CD4-positive, alpha-beta T cell treated with Interleukin-1 beta for 1 hour (primary cell): ENCODE measurements at places on chromosomes 1 and 21.
A peak's percentile ranks its signal among the peaks of the same experiment; 100 is the strongest.

- no peak for DNase-seq
Measured at GRCh38 chr1:18211764-18212163, 104.2 kb downstream of the IGSF21 start.

DNA sequence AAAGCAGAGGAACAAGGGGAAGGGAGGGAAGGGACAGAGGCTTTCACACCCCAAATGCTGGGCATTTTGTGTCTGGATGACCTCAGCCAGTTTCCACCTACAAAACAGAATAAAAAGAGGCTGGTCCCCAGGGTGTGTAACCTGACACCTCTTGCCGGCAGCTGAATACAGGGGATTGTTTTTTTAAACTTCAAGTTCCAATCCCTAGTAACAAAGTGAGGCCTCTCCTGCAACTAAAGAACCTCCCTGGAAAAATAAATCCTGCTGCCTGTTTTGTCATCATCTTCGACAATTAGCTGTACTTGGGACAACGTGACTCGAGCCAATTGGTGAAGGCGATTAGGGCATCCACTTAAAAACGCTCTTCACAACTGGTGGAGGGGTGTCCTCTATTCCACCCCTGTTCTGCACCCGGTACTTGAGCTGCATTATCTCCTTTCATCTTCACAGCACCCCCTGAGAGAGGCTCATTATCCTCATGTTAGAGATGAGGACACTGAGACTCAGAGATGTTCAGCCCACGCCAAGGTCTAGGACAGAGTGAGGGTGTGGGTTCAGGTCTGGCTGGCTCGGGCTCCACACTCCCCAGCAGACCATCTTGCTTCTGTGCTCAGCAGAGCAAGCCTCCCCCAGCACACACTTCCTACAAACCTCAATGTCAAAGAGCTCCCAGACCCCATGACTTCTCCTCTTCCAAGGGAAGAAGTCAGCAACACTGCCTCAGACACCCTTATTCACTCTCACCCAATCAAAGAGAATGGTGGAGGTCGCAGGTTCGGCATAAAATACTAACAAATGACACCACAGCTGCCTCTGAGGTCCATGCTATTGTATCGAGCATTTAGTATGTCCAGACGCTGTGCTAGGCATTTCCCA, 15.2 kb downstream of the ITPKB start:
- no peak for DNase-seq

GRCh38 chr21:26717146-26717739, 128.0 kb downstream of the ADAMTS1 start:
- DNase-seq: no peak

DNA sequence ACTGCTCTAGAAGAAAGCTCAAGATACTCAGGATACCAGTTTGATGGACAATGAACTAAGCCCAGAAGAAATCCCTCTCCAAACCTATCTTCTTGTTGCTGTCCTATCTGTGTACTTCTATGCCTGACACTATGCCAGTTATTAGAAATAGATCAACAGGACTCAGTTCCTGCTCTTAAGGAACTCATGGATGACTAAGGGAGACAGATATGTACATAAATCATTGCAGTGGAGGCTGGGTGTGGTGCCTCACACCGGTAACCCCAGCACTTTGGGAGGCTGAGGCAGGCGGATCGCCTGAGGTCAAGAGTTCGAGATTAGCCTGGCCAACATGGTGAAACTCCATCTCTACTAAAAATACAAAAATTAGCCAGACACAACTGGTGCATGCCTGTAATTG, 42.4 kb upstream of the AK4 start:
- DNase-seq: no peak

- DNase-seq: no peak
Measured at GRCh38 chr1:168728473-168729404, at the start of gene DPT. DPT (minus strand) TSS chr1:168729206; CDS start chr1:168729174, 32 bp downstream.

- no peak for DNase-seq
Measured at GRCh38 chr1:223156343-223156742, 13.3 kb upstream of the TLR5 start.

DNA sequence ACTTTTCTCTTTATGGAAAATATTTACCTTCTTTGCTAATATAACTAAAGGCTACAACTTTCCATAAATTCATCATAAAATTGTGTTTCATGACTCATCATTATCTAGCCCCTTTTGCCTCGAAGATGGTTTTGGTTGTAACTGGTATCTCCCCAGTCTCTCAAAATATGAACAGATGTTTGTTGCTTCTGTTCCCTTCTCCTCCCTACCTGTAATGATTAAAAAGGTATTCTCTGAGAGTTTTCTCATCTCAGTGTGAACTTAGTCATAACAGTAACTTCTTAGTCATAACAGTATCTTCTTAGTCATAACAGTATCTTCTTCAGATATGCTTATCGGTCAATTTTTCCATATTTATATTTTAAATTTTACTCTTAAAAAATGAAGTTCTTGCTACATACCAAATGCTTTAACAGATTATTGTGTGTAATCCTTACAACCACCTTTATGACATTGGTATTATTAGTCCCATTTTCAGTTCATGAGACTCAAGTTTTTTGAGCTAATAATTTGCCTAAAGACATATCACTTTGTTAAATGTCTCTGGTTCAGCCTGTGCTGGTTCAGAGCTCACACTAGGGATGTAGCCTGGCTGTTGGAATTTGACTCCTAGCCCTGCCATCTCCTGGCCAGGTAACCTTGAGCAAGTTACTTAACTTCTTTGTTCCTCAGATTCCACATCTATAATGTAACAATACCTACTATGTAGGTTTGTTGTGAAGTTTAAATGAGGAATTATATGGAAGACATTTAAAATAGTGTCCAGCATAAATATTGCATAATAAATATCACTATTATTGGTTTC, 32.6 kb downstream of the ATP1B1 start:
- DNase-seq: no peak

DNA sequence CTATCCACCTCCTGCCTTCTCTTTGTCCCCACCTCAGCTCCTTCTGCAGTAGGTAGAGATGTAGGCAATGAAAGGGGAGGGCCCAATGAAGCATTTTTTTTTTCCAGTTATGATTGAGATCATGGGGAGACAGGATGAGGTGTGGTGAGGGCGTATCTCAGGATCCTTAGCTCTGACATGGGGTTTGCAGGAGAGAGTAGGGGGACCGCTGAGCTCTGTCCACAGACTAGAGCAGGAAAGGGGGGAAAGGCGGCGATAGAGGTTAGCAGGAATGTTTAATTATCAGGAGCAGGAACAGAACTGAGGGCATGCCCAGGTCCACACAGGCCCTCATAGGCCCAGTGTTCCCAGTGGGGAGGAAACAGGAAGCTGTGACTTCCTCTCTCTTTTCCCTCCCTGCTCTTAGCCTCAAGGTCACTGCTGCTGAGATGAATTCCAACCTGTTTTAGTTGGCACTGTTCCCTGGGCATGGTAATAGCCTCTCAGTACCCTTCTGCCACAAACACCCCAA, 901 bp upstream of the RXFP4 start:
- no peak for DNase-seq

- peak; percentile 56 for DNase-seq
Measured at GRCh38 chr1:110011527-110012041, 22.8 kb upstream of the STRIP1 start.

DNA sequence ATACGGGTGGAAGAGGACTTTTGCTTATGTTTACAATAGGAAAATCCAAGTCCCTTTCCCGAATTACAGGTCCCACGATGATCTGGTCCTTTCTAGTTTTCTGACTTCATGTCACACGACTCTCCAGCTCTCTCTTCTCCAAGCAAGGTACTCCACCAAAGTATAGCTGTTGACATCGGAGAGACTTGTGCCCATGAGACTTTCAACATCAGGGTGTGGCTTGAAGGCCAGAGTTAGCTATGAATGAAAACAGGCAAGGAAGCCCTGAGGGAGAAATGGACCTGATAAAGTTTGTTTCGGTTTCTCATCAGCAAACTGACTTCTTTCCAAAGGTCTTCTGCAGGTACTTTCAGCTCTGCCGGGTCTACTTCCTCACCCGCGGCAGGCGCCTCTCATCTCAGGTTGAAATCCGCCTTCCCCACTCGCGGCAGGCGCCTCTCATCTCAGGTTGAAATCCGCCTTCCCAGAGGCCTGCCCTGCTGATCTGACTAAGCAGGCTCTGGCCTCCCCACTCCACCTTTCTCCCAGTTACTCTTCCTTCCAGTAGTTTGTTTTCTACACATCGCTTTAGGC, 2.1 kb upstream of the PER3 start:
- peak; percentile 6 for DNase-seq

- no peak for DNase-seq
Measured at GRCh38 chr1:19452221-19452663, 33.1 kb downstream of the CAPZB start.

DNA sequence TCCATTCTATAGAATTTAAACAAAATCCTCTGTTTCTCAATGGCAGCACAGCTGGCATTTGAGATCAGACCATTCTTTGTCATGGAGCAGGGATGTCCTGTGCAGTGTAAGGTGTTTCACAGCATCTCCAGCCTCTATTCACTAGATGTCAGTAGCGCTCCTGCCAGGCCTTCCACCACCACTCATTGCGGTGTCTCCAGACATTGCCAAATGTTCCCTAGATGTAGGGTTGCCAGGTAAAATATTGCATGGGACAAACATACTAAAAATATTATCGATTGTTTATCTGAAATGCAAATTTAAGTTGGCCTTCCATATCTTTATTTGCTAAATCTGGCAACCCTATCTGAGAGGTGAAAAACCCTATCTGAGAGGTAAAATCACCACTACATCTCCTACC, 11.7 kb downstream of the ITLN2 start:
- DNase-seq: no peak

GRCh38 chr1:39779137-39779536, 8.0 kb upstream of the OXCT2 start:
- no peak for DNase-seq

- DNase-seq: no peak
Measured at GRCh38 chr21:44686000-44686781, 4.2 kb upstream of the KRTAP12-1 start.

GRCh38 chr1:110475362-110476027, 24.5 kb downstream of the PROK1 start:
- DNase-seq: no peak

- no peak for DNase-seq
Measured at GRCh38 chr1:178342745-178343144, 154.0 kb downstream of the CLEC20A start.

- DNase-seq: no peak
Measured at GRCh38 chr1:210616356-210616755, 287.7 kb downstream of the HHAT start.

GRCh38 chr1:59703918-59704378, 110.8 kb upstream of the HOOK1 start:
- no peak for DNase-seq

DNA sequence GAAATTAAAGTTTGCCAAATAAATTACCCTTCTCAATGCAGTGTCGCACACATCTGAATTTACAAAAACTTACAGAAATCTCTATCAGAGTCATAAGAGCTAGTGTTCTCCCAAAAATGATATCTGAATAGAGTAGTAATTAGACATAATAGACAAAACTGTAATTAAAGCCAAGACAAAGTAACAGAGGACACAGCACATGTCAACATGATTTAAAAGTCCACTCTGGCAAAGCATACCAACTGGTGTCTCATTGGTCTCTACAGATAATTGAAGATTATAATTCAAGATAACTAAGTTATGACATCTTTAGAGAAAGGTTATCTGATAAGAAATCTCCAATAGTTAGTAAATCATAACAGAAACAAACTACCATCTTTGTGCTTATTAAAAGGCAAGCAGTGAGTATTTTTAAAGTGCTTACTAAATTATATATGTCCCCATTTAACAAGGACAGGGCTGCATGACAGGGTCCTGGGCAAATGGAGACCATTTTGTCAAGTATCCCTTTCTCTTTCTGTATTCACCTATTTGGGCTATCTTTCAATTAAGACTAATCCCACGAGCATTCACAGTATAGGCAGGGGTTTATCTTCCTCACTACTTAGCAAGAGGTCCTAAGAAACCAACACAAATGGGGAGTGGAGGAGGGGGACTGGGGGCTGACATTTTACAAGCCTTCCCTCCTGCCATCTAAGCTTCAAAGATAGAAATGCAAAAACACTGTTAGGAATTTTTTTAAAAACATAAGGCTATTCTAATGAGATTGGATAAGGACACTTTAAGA, 26.0 kb downstream of the PTP4A2 start:
- DNase-seq: no peak

DNA sequence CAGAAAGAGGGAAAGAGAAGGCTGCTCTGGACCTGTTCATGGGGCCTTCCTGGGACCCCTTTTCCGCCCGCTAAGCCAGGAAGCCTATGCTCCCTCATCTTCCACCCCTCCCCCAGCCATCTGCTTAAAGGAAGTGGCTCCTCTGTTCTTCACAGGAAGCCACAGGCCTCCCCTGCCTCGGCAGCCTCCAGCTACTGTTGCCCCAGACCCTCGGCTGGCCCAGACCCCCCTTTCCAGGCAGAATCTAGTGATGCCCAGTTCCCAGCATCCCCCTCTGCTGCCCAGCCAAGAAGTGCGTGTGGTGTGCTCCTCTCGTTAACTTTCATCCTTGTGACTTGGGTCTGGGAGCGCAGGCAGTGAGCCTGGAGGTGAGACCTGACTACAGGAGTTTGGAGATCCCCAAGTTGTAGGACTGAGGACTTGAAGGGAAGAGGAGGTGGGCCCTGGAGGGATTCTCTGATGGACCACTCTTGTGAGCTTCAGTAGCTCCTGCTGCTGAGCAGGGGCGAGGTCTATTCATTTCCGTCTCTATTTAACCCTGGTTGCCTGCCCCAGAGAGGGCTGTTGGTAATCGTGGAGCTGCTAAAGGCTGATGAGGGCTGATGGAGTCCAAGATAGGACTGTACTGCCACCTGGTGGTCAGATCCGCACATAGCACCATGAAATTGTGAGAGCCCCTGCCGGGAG, 9.1 kb downstream of the IFI6 start:
- DNase-seq: peak; percentile 87

DNA sequence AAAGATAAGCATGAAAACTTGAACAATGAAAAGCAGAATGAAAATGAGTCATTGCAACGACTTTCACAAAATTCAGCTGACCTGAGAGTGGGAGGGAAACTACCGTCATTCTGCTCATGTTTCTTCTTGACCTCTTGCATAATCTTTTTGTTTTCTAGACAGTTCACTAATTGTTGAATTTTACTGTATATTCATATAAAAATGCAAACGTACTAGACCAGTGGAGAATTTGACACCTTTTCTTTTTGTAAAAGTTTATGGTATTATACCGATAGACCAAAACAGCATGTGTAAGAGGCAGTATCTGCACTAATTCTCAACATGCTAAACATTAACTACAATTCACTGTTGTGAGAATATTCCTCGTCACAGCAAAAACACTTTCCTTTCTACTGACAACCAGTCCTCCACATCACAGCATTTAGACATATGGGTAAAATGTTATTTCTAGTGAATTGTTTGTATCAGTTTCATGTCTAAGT, 137.8 kb downstream of the GREM2 start:
- DNase-seq: no peak

DNA sequence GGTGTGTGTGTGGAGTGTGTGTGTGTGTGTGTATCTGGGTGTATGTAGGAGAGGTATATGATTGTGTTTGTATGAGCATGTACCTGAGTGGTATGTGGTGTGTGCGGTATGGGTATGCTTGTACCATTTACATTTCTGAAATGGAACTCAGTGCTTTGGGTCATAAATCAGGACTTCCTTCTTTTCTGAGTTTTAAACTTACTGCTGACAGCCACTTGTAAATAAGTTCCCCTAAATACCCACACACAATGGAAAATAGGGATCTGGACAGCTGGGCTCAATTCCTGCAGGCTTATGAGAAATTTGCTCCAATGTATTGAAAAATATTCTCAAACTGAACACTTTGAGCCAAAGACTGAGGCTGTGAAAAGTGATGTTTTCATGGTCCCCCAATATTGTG, 293.6 kb downstream of the HLX start:
- DNase-seq: no peak
